ENCODE measurements at places on chromosomes 1 and 21.

GRCh38 chr1:40072142-40072541, 24.9 kb downstream of the PPT1 start:
- no peak for DNase-seq

DNA sequence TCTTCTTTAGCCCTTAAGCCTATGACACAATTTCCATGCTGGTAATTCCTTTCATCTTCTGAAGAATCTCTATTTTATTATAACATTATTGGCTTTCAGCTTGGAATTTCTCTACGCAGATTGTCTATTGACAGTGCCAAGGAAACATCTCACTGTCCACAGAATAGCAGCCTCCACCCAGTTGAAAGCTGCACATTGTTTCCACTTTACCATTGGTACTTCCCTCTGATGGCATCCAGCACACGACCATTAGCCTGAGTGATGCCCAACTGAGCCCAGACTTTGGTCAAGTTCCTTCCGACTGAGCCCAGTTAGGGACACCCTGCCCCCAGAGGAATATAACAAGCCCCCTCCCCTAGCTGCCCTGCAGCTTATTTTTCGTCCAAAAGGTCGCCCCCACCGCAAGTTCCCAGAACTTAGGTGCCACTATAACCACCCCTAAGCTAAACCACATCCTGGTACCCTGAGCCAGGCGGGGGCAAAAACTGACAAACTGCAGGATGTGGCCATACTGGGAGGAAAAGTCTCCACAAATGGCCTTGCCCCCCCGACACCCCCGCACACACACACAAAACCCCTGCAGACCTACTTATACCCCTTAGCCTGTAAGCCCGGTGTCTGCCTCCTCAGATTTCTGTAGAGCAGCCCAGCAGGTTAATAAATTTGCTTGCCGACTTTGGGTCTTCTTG, 13.2 kb downstream of the GBP5 start:
- no peak for DNase-seq

GRCh38 chr1:159746666-159747065, 32.3 kb upstream of the CRP start:
- no peak for DNase-seq

DNA sequence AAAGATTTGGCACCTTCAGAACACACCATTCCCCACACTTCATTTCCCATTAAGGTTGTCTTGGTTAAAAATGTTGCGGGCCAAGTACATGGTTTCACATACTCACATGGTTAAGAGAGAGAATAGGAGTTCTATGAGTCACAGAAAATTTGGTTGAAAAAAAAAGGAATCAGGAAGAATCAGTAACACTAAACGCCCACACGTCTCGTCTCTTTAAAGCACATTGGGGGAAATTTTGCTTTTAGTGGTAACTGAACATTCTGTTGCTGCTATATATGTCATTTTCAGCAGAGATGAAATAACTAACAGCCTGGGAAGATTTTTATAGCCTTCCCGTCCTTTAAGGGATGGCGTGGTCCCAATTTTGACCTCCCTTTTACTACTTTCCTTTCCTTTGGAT, 132.9 kb upstream of the ERG start:
- no peak for DNase-seq

DNA sequence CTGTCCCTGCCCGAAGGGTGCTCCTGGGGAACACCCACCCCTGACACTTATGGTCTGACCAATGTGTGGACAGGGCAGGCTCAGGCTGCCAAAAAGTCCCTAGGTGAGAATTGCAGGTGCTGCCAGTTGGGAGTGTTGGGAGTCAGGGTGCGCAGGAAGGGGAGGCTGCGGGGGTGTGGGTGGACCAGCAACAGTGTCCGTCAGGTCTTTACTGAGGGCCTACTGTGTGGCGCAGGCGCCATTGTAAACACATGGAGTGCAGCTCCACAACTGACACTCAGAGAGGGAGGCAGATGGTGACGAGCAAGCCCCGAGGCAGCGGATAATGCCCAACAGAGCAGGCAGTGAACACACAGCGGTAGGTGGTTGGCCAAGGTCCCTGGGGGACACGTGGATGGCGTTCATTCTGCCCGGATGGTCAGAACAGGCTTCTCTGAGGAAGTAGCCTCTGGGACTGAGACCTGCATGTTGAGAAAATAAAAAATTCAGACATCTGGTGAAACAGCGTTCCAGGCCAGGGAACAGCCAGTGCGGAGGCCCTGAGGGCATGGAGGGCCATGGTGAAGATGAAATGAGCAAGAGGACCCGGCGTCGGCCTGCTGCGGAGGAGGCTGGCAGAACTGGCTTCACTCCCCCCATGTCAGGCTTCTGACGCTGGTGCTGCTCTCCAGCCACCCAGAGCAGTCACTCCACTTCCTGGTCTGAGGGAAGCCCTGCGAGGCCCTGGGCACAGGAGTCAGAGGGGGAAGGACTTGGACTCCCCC, 136.2 kb upstream of the ZBTB40 start:
- no peak for DNase-seq

DNA sequence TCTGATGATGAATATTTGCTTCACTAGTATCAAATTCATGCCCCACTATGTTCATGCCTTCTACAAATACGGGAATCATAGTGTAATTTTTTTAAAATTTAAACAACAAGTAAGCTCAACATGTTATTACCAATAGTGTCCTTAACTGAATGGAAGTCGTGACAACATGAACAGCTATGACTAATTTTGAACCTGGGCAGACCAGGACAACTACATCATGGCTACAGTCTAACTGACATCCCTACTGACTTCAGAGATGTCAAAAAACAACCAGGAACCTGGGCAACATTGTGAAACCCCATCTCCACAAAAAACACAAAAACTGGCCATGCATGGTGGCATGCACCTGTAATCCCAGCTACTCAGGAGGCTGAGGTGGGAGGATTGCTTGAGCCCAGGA, 33.5 kb upstream of the RAP1A start:
- no peak for DNase-seq

GRCh38 chr1:179929955-179930798, 24.4 kb upstream of the CEP350 start:
- DNase-seq = no peak

GRCh38 chr1:54399765-54400164, 6.4 kb downstream of the SSBP3 start:
- no peak for DNase-seq

DNA sequence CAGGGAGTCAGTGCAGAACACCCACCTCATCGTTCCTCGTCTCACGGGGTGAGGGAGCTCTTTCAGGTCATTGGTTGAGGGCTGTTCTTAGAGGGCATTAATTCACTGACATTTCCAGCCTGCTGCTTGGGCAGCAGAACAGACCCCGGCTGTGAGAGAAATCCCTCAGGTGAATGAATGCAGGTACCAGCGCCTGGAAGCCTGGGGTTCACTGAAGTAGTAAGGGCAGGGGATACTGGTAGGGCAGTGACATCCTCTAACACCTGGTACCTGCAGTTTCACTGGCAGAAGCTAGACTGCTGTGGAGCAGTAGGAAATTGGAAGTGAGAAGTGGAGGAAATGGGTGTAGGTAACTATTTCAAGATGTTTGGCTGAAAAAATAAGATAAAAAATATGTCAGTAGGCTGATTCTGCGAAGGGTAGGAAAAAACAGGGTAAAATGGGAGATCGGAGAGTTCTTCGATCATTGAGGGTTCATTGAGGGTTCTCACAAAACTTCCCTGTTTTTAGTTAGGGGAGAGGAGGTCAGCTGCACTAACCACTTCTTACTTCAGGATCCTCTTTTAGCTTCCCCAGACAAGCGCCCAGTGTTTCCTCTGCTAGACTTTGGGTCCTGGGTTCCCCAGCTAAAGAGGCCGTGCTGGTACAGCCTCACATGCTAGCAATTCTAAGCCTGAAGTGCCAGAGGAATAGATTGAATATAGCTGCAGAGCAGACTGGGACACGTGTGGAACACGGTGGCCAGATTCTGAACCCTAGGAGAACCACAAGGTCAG, 55.2 kb downstream of the RNF220 start:
- no peak for DNase-seq

GRCh38 chr1:42041031-42041430, 112.2 kb upstream of the GUCA2B start:
- no peak for DNase-seq

GRCh38 chr1:173914366-173914871, 2.7 kb downstream of the SERPINC1 start:
- peak; percentile 8 for DNase-seq

GRCh38 chr1:54774820-54775498, 10.6 kb upstream of the PARS2 start:
- no peak for DNase-seq

- DNase-seq = no peak
Observed at GRCh38 chr1:203858055-203858454, 3.3 kb upstream of the SNRPE start.

DNA sequence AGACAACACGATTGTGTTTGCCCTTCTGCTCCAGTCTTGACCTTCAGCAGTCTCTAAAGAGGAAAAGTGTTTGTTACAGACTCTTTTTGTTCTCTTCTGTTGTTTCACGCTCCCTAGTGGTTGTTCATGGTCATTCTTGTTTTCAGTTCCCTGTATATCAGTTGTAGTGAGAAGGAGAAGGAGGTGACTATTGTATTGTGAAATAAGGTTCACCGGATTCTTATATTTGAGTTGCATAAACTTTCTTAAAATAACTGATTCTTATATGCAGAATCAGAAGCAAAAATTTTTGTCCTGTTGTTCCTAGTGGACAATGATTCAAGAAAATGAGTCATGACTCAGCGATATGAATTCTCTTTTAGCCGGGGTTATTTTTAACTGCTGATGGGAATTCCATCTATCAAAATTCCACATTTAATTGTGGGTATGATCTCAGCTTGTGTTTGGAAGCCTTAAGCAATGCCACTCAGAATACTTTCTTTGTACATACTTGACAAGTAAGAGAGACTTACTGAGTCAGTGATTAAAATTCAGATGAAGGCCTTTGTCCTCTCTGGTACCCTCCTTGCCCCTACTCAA, 152.2 kb downstream of the CLEC20A start:
- no peak for DNase-seq

- DNase-seq = no peak
Observed at GRCh38 chr1:150551051-150551783, 2.0 kb downstream of the ADAMTSL4 start.

GRCh38 chr1:116915086-116915661, 5.5 kb downstream of the PTGFRN start:
- no peak for DNase-seq

GRCh38 chr1:153261281-153262069, 2.0 kb downstream of the LORICRIN start:
- peak; percentile 2 for DNase-seq

DNA sequence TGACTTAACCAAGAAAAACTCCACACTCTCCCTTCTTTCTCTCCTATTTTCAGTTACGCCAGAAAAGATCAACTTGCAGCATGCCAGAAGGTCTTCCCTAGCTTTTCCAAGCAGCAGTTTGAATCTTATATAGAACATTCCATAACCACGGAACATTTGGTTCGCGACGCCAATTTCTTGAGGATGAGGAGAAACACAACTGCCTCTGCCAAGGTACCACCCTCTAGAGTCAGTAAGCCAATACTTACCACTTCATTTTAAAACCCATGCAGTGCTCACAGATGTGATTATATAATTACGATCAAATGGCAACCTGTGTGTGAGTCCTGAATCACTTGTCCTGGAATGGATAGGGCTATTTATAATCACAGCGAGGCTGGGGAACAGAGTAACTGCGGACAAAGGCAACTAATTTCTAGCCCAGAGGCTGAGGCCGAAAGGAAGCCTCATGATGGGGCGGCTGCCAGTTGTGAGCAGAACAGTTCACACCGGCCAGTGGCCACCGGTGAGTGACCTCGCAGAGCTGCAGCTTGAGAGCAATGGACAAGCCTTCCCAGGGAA, 43.2 kb upstream of the BACE2 start:
- DNase-seq = no peak

DNA sequence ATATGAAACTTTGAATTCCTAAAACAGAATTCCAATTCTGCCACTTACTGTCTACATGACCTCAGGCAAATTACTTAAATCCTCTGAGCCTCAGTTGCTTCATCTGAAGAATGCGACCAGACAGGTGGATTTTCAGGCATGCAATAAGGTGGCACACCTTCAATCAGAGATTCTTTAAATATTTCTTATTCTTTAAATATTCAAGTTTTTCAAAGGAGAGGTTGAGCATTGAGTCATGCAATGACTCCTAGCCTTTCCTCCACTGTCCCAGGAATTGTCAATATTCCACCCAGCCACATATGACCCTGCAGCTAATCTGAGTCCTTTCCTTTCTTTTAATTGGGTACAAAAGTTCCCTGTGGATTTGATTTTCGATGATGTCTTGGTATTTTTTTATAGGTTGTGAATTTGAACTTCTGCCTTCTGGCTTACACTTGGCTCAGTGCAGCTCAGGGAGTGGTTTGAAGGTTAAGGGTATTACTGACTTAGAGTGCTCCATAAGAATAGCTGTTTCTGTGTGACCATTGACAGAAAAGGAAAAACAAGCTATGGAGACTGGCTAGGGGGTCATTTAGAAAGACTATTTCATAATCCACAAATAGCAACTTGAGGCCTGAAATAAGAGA, 52.2 kb upstream of the PRDX6 start:
- no peak for DNase-seq

DNA sequence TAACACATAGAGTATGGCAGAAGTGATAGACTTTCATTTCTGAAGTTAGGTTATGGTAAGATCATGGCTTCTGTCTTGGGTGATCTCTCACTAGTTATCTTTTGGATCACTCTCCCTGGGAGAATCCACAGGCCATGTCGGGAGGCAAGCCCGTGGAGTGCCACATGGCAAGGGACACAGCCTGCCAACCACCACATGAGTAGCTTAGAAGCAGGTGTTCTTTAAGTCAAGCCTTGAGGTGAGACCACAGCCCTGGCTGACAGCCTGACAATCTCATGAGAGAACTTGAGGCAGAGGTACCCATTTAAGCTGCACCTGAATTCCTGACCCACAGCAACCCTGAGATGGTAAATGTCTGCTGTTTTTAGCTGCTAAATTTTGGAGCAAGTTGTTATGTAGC, 130.4 kb downstream of the KCNN3 start:
- no peak for DNase-seq

GRCh38 chr1:61481315-61481715, 243.6 kb downstream of the TM2D1 start:
- no peak for DNase-seq

DNA sequence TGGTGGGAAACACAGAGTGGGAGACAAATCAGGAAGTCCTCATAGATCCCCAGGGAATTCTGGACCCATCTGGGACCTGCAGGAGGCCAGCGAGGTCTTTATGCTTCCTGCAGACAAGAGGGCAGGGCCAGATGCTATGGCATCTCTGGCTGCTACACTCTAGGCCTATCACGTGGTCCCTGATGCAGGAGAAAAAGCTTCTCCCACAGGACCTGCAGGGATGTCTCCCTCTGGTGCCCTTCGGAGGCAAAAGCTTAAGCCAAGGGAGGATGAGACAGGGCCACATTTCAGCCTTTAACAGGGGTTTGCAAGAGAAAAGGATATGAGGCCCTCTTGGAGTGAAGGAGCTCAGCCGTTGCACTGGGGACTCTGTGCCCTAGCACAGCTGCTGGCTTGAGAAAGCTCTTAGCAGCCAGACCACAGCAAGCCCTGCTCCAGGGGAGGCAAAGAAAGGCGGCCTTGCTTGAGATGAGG, 243.0 kb downstream of the C1orf94 start:
- no peak for DNase-seq

- DNase-seq = no peak
Observed at GRCh38 chr1:17200246-17200645, 4.7 kb upstream of the PADI1 start.

GRCh38 chr1:1889847-1890505, 911 bp downstream of the GNB1 start:
- peak; percentile 37 for DNase-seq
